ENCODE measurements at places on chromosomes 7 and 10.

DNA sequence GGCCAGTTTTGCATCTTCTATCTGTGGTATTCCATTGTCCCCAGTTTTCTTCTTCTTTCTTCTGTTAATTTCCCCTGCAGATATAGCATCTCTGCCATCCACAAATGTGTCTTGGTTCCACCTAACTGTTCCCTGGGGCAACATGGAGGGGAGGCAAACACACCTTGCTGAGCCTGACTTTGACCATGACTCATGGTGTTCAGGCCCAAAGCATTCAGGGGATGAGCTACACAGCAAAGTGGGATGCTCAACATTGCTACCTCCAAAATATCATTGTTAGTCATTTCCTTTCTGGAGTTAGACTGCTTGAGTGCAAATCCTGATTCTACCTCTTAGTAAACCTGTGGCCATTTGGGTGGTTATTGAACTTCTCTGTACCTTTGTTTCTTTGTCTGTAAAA lies 542.7 kb downstream of the LRMDA start:
- no peak for DNase-seq

- no peak for DNase-seq
These were observed 1.5 kb downstream of the IPMK start for GRCh38 chr10:58266003-58266825.

GRCh38 chr7:1999278-1999984 lies 233.3 kb downstream of the MAD1L1 start:
- DNase-seq = no peak

- no peak for DNase-seq
These were observed 83.6 kb downstream of the LARP4B start for GRCh38 chr10:847868-848267.

DNA sequence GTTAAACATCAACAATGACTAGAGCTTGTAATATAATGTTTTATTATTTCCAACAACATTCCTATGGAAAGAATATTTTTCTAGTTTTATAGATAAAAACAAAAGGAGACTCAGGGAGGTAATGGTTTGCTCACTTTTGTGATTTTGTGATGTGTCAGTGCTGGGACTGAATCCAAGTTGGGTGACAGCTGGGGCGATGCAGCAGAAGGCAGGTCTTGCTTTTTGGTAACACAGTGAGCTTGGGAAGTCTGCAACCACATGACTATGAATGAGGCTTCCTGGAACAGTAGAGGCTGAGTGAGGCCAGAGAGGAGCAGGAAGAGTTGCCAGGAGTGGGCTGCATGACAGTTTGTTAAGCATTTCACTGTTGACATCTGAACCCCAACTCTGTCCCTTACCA lies 4.9 kb upstream of the YKT6 start:
- DNase-seq = no peak

GRCh38 chr10:75541411-75541810 lies 110.0 kb downstream of the LRMDA start:
- no peak for DNase-seq

GRCh38 chr7:53811555-53812079 lies 730.6 kb upstream of the VSTM2A start:
- no peak for DNase-seq

DNA sequence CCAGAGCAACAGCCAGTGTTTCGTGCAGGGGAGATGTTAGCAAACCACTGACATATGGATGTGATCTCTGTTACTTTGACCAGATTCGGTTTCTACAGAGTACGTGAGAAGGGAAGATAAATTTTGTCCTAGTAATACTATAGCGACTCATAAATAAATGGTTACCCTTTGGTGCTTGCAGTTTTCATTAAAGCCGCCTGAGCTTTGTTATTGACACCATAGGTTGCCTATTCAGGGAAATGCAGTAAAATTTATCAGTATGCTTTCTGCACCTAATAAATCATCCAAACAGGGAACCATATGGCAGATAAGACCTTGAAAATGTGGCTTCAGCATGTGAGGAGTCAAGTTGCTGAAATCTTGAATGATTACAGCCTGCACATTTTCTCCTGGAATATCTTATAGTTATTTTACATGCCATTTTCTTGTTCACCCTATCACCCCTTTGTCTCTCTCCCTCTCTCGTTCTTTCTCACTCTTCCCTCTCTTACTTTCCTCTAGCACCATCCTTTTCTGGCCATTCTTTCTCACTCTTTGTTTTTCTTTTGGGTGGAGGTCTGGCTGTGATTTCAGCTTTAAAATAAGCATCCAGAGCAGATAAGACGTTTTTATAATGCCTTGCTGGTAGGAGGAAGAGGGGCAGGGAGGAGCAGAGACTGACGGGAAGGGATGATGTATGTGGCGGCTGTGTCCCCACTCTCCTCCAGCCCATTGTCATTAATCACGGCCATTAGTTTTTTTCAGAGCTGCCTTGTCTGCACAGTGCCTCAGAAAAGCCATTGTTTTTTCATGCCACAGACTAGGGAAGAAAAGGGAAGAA lies 182.5 kb downstream of the LRMDA start:
- DNase-seq = no peak

DNA sequence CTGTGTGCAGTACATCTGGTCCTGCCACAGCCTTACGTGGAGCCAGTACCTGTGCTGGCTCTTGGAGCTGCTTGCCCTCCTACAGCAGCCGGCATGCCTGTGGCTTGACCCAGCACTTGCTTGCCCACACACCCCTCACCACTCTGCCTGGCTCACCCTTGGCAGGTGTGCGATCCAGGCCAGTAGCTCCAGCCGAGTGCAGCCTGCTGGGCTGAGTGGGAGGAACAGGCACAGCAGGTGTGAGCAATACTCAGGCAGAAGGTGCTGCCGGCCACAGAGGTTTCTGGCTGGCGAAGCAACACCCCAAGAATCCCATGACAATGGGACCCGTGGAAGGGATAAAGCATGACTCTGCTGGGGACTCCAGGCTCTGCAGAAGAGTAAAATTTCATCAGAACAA lies 173.5 kb upstream of the ADCY1 start:
- no peak for DNase-seq

- no peak for DNase-seq
These were observed 255.3 kb downstream of the ZMYND11 start for GRCh38 chr10:390449-391100.
